ENCODE measurements at places on chromosomes 3 and 15. TPM values are rescaled to one million over a fixed set of nuclear protein-coding genes. Genes with fewer than 3 reads are reported as not detected.

The ZWILCH gene
- 44.8 TPM for total RNA-seq

DNA sequence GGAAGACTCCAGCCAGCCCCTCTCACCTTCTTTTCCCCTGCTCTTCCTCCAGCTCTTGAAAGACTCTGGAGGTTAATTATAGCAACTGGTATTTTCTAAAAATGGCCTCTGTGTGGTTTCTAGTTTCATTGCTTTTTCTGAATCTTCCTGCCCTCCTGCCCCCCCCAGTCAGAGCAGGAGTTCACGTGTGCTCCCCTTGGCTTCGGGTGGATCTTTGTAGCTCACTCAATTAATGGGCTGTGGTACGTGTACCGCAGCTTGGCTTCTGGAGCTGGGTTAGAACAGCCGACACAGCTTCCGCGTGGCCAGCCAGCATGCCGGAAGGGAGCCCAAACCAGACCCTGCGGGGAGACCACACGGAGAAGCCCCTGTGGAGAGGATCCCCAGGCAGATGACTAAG, 31.5 kb downstream of the TM2D3 start:
- no peak for DNase-seq

- no peak for DNase-seq
Observed at GRCh38 chr15:99983171-99983885, 250.1 kb upstream of the LYSMD4 start.

- no peak for DNase-seq
Observed at GRCh38 chr3:194711286-194711685, 25.6 kb downstream of the FAM43A start.

DNA sequence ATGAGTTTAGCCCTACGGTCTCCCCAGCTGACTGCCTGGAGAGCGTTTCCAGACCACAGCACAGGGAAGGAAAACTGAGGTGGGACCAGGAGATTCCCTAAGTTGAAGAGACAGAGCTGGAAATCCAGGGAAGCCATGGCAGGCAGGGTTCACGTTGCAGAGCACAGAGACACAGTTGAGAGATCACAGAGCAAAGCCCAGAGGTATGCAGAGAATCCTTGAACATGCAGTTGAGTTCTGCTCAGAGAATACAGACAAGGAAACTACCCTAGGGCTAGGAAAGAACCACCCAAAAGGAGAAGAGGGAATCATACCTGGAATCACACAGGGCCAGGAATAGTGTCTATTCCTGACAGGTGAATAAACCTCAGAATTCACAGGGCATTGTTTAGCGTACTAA, 14.3 kb downstream of the SLC28A1 start:
- no peak for DNase-seq
